ENCODE measurements at places on chromosomes 5 and 9.

GRCh38 chr5:97478483-97478882, 295.4 kb upstream of the RIOK2 start:
- DNase-seq: no peak

DNA sequence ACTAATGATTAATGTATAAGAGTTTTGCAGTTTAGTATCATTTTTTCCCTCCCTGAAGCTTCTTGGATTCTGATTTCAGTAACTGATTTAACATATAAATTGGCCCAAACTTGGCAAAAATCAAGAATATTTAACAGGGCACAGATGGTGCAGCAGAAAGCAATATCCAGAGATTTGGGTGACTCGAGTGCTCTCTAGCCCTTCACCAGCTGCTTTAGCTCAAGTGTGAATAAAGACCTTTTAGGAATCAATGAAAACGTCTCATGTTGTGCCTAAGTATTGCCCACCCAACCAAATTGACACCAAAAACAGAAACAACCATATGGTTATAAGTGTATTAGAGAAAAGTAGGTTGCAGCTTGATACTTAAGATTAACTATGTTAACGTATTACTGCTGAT, 933.4 kb upstream of the PTPRD start:
- no peak for DNase-seq

GRCh38 chr5:168304349-168304748, 12.9 kb downstream of the WWC1 start:
- no peak for DNase-seq

- no peak for DNase-seq
Measured at GRCh38 chr9:113364951-113365350, 11.8 kb downstream of the HDHD3 start.

- no peak for DNase-seq
Measured at GRCh38 chr5:165882099-165882498, 2376.7 kb downstream of the MAT2B start.

GRCh38 chr9:68508547-68508946, 32.1 kb downstream of the TMEM252 start:
- DNase-seq: no peak
